Stimulated activated CD4-positive, alpha-beta T cell treated with anti-CD3 and anti-CD28 coated beads, Interleukin-1b, Interleukin-23, amount 100 ng/mL, for 4 hours (primary cell): ENCODE measurements at places on chromosomes 3 and 15.

- no peak for DNase-seq
These were observed 582.8 kb downstream of the PDCD6IP start for GRCh38 chr3:34381243-34381642.

DNA sequence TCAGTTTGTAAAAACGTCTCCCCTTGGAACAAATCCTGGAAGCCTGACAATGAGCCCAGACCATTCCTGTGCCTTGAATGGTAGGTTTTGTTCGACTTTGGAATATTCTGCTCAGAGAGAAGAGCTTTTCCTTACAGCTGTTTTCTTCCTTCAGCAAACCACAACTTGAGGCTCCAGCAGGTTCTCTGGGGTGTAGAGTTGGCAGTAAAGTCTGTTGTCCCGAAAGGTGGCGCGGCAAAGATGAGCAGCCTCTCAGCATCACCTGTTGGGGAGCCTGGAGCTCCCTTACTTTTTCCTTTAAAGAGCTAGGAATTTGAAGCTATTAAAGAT lies 65.4 kb downstream of the BOC start:
- DNase-seq = no peak

DNA sequence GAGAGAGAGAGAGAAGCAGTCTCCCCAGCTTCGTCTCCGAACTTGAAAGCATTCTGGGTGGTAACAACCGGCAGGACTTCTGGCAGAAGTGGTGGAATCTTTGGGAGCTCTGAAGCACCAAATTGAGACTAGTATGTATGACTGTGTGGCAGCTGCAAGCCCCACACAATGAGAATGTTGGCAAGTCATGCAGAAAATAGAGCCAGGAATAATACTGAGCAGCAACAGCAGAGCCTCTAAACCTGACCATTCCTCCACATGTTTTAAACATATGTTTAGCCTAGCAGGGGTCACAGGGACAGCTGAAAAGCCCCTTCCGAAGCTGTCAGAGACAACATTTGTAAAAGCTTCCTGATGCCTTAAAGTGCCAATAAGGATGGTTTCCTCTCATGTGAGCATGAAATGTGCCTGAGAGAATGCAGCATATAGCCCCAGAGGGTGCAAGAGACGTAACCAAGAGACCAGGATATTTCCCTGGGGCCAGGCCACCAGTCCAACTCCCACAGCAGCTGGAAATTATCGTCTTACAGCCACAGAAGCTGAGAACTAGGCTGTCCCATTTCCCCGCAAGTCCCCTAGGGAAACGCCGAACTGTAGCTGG lies 178.6 kb upstream of the CCDC54 start:
- no peak for DNase-seq

DNA sequence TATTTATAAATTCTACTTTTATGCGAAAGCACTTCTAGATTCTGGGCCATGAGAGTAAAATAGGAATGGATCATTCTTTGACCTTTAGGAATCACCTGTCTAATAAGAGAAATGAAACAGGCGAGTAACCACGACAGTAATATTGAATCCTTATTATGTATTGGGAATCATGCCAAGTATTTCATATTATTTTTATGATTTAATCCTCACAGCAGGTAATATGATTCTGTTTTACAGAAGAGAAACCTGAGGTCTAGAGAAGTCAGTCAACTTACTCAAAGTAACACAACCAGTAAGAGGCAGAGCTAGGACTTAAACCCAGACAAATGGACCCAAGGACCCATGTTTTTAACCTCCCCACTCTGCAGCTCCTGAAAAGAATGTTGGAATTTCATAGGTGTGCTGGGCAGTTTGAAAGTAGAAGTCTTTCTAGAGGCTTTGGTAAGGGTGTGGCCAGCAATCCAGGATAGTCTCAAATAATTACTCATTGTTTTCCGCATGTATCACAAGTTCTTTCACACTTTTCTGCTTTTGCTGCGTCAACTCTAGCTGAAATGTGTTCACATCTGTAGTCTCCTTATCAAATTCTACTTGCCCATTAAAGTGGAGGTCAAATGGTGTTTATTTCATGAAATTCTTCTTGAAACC lies 181.7 kb downstream of the TPRG1 start:
- no peak for DNase-seq

- DNase-seq = no peak
These were observed 102.7 kb downstream of the ATP1B3 start for GRCh38 chr3:141979050-141979671.

- DNase-seq = no peak
These were observed 330.7 kb upstream of the TPM1 start for GRCh38 chr15:62711691-62712454.
